Stimulated activated CD4-positive, alpha-beta T cell treated with anti-CD3 and anti-CD28 coated beads, Interleukin-2, amount 100 ng/mL, for 24 hours (primary cell): ENCODE measurements at places on chromosomes 7 and 10.

- no peak for DNase-seq
These were observed 120.3 kb downstream of the BUB3 start for GRCh38 chr10:123274306-123275135.

DNA sequence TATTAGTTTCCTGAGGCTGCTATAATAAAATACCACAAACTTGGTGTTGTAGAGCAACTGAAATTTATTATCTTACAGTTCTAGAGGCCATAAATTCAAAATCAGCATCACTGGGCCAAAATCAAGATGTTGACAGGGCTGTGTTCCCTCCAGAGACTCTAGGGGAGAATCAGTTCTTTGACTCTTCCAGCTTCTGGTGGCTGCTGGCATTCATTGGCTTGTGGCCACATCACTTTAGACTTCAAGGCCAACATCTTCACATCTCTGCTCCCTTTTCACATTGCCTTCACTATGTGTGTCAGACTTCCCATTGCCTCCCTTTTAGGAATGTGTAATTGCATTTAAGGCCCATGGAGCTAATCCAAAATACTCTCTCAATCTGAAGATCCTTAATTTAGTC is 1.6 kb upstream of the MRPS33 start:
- no peak for DNase-seq

- no peak for DNase-seq
These were observed 155.5 kb upstream of the IGFBP3 start for GRCh38 chr7:46076527-46076926.

DNA sequence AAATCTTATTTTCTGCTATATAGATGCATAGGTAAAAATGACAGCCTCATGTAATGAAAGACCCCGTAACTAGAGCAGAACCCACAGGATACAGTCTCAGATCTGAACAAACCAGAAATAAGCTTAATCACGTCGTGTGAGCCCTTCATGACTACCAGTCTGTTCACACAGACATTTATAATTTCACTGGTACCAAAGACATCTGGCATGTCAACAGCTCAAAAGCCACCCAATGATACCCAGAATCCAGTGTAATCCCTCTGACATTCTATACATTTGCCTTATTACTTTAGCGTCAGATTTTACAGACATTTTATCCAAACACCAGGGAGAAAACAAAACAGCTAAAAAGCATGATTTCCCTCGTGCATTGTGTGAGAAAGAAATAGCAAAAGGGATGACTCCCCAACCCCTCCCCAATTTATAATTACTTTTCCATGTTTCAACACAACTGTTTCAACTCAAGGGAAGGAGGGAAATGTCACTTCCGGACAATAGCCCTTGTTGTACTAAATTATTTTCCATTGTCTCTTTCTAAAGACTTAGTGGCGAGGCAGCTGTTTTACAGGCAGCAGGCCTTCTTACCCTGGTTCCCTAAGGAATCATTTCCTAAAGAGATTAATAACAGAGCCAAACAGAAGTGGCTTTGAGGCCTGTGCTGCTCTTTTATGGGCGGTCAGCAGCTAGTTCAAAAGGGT is 33.2 kb downstream of the DOCK4 start:
- no peak for DNase-seq

- DNase-seq: no peak
These were observed 217.9 kb downstream of the OTUD1 start for GRCh38 chr10:23656735-23657134.
